ENCODE measurements at places on chromosomes 12 and 14.

GRCh38 chr14:104460791-104461651 is 118.5 kb upstream of the C14orf180 start:
- no peaks in the 10 kb centered on the region for H3K36me3 ChIP-seq
- H3K27me3 ChIP-seq: peaks cover 47% of the 10 kb centered on the region
- peak overlapping the region; percentile 17 for H3K4me3 ChIP-seq
- H3K27ac ChIP-seq: no peak overlapping the region
- peaks cover 6% of the 10 kb centered on the region for H3K4me1 ChIP-seq
- no peak for DNase-seq

DNA sequence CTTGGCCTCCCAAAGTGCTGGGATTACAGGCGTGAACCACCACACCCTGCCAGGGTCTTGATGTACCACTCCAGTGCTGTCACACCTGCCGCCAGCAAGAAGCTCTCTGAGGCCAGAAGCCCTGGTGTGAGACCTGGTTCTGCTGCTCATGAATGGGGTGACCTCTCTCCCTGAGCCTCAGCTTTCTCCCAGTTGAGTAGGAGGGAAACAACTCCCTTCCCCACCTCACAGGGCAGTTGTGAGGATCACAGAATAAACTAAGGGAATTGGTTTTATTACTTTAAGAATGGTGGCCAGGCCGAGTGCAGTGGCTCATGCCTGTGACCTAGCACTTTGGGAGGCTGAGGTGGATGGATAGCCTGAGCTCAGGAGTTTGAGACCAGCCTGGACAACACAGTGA is 5.8 kb upstream of the CD63 start:
- H3K4me3 ChIP-seq: no peak overlapping the region
- no peak for DNase-seq
- H3K27ac ChIP-seq: no peak overlapping the region
- H3K36me3 ChIP-seq: no peaks in the 10 kb centered on the region
- H3K27me3 ChIP-seq: no peaks in the 10 kb centered on the region
- H3K4me1 ChIP-seq: peaks cover 36% of the 10 kb centered on the region

GRCh38 chr12:104055686-104056388 is 5.8 kb upstream of the GLT8D2 start:
- H3K4me1 ChIP-seq: no peaks in the 10 kb centered on the region
- no peak overlapping the region for H3K27ac ChIP-seq
- DNase-seq: no peak
- peaks cover 36% of the 10 kb centered on the region for H3K27me3 ChIP-seq
- H3K36me3 ChIP-seq: no peaks in the 10 kb centered on the region

DNA sequence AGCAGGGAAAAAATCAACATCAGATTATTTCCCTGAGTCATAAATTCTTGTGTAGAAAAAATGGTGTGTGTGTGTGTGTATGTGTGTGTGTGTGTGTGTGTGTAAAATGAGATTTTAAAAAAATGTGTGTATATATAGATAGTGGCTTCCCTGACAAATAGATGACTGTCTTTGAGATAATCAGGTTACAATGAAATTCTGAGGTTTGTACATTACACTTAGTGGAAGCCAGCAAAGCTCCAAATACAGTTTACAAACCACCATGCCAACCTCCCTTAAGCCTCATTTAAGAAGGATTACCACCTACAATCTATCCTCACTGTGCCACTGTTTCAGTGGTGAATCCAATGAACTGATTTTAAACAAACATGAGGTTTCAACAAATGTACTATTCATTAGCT is 93.8 kb downstream of the MED13L start:
- no peak for DNase-seq
- H3K27ac ChIP-seq: peak overlapping the region; percentile 96
- H3K36me3 ChIP-seq: peaks cover 4% of the 10 kb centered on the region
- H3K4me3 ChIP-seq: peak overlapping the region; percentile 55

DNA sequence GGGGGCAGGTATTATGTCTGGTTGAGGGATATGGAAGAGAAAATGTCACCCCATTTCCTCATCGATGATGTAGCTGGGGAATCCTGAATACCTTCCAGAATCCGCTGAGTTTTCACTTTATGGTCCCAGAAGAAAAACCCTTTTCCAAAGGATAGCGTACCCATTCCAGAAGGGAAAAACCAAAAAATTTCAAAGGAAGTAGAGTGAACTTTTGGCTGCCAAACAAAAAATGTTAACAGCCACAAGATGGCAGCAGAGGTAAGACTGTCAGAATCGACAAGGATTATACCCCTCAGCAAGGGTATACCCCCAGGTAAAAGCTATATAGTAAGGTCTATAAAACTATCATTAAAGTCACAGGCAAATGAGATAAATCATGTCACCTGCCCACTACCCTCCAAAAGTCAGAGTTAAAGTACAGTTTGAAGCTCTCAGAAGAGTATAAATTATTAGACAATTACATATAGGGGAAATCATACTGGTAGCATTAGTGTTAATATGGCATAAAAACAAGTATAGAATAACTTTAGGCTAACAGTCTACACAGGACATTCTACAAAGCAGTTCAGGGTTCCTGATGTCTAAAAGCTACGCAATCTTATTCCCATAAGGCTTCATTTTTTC is 18.0 kb downstream of the ACIN1 start:
- H3K27ac ChIP-seq: no peak overlapping the region
- H3K36me3 ChIP-seq: peaks cover 18% of the 10 kb centered on the region
- no peak for DNase-seq
- peaks cover 6% of the 10 kb centered on the region for H3K4me1 ChIP-seq

DNA sequence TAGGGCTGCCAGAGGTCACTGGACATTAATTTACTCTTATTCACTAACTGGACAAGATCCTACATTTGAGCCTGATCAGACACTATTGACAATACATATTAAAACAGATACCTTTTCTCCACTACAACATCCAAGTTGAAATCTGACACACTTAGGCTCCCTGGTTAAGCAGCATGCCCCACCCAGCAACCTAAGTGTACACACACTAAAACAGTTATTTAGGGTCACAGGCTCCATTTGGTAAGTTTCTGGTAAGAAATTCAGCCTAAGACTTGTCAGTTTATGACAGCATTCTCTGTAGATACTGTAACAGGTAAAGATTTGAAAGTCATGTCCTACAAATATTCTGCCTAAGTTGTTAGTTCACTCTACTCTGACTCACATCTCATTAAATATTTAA is 12.3 kb upstream of the LLPH start:
- no peaks in the 10 kb centered on the region for H3K27me3 ChIP-seq
- H3K4me3 ChIP-seq: no peak overlapping the region
- H3K4me1 ChIP-seq: peaks cover 18% of the 10 kb centered on the region
- H3K27ac ChIP-seq: peak overlapping the region; percentile 93

DNA sequence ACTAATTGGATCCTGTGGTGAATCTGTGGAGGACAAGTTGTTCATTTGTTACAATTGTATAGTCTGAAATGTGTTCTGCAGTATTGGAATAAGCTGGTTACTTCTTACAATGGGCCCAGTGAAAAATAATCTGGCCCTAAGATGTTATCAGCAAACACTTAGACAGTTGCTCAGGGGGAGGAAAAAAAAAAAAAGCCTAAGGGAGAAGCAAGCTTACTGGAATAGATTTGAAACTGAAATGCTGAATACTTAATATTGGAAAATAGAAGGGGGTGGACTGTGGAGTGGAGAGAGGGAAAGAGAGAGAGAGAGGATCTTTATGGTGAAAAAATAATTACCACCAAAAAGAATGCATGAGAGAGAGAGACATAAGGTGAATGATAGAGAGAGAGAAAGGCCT is 4.0 kb downstream of the FOXG1 start:
- peaks cover 43% of the 10 kb centered on the region for H3K27me3 ChIP-seq
- no peaks in the 10 kb centered on the region for H3K4me1 ChIP-seq
- H3K27ac ChIP-seq: no peak overlapping the region

DNA sequence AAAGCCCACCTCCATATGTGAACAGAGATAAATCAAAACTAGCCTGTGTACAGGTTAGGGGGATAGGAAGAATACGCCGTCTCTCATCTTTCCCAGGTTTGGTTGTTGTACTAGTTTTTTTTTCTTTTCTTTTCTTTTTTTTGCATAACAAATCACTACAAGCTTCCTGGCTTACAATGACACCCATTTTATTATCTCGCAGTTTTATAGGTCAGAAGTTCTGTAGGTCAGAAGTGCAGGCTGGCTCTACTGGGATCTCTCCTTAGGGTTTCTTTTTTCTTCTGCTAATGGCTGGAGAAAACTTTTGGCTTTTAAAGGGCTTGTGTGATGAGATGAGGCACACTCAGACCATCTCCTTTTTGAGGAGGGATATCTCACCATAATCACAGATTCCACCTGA is 25.7 kb upstream of the CRY1 start:
- H3K27ac ChIP-seq: no peak overlapping the region
- no peak for DNase-seq
- no peaks in the 10 kb centered on the region for H3K36me3 ChIP-seq
- H3K4me3 ChIP-seq: no peak overlapping the region

DNA sequence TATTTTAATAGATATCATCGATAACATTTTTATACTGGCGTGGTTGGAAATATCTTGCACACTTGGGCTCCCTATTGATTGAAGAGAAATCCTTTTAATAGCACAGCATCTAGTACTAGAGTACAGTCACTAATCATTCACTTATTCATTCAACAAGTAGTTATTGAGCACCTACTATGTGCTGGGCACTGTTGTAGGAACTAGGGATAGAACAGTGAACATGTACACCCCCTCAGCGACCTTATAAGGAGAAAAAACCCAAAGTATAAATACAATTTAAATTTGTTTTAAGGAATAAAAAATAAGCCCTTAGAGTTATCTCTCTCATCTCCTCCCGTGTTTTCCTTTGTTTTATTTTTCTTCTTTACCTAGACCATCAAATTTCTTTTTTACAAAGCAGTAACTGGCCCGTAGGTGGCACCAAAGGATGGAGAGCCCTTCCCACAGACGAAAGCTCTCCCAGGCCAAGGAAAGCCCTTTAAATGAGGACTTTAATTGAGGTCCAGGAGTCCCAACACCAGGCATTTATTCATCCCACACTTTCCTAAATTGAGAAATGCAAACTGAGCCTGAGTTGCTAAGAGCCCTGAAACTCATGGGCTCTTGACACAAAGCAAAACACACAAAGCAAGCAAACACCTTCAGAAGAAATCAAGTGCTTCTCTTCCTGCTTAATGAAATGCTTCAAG is 29.0 kb downstream of the PEBP1 start:
- peaks cover 10% of the 10 kb centered on the region for H3K4me1 ChIP-seq
- no peak overlapping the region for H3K4me3 ChIP-seq
- no peak overlapping the region for H3K27ac ChIP-seq
- H3K27me3 ChIP-seq: no peaks in the 10 kb centered on the region
- DNase-seq: no peak

DNA sequence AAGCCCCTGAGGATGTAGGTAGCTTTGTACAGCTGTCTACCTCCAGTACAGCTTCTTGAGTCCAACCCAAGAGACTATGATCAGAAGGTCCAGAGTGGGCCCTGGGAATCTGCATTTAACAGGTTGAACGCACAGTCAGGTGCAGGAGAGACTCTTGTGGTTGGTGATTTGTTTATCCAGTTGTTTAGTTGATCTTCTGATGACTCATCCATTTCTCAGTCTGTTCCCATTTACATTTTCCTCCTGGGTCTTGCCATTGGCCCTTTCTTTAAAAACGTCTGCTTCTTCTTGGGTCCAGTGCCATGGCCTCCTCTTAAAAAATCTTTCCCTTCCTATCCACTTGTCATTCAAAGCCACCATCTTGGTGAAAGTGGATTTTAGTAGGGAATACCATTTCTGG is 734.2 kb downstream of the MED13L start:
- no peaks in the 10 kb centered on the region for H3K4me1 ChIP-seq
- DNase-seq: no peak
- H3K27ac ChIP-seq: no peak overlapping the region
- H3K36me3 ChIP-seq: no peaks in the 10 kb centered on the region
- no peak overlapping the region for H3K4me3 ChIP-seq
- H3K27me3 ChIP-seq: no peaks in the 10 kb centered on the region

All from natural killer cell treated with Interleukin-12 subunit alpha and Interleukin-12 subunit beta and Interleukin-15 and Interleukin-18, amount 100 ng/mL, for 72 hours (primary cell).